ENCODE measurements at places on chromosomes 7 and 10. TPM values are rescaled to one million over a fixed set of nuclear protein-coding genes. Genes with fewer than 3 reads are reported as not detected.
A peak's percentile ranks its signal among the peaks of the same experiment; 100 is the strongest.

Gene OR13A1
- not detected for total RNA-seq

GRCh38 chr10:51389415-51390321 is 309.7 kb downstream of the CSTF2T start:
- peak; percentile 62 for DNase-seq

- no peak for DNase-seq
These were observed 52.0 kb upstream of the STEAP1B start for GRCh38 chr7:22551768-22552513.

Gene RHOBTB1
- 23.9 TPM for total RNA-seq

- no peak for DNase-seq
These were observed 227.1 kb upstream of the MBL2 start for GRCh38 chr10:52999681-53000080.

DNA sequence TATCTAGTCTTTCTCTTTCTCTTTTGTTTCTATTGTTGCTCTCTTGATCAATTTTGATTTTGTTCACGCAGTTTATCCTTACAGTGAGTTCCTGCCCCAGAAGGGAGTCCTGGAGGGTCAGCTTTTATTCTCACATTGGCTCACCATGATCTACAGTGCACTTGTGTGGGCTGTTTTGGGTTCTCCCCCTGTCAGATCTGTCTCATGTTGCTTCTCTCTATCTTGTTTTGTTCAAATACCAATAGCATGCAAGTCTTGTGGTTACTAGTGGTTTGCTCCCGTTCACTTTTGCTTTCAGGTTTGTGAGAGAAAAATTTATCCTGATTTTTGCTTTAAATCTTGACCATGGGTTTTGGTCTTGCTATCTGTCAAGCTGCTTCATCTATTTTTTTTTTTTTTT is 74.3 kb downstream of the PTN start:
- DNase-seq: no peak

DNA sequence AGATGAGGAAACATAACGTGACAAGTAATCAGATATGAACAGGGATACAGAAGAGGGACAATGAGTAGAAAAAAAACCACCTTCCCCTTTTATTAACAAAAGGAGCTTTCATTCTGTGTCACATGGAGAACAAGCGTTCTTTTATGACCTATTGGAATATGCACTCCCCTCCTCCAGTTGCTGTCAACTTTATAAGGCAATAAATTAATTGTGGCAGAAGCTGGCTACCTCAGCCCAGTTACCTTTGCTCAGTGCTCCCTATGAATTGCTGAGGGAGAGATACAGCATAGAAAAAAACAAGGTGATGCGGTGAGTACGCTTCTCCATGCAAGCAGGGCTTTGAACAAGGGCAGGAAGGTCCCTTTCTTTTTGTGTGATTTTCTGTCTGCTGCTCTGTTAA is at the start of gene MGAM2:
Gene MGAM2 (plus strand): TSS at position 220 of the 400 bp plus-strand sequence. CDS start 5,156 bp downstream, outside the sequence.
- peak; percentile 86 for DNase-seq

Gene RPS24
- total RNA-seq: 2,942 TPM

- no peak for DNase-seq
These were observed 292.1 kb downstream of the THSD7A start for GRCh38 chr7:11539853-11540252.

GRCh38 chr10:46033602-46034011 is 3.2 kb upstream of the NCOA4 start:
- peak; percentile 32 for DNase-seq

Gene PDE6C
- total RNA-seq: not detected

Gene SRI
- 195 TPM for total RNA-seq

GRCh38 chr10:94038024-94038423 is 44.3 kb downstream of the PLCE1 start:
- DNase-seq: no peak

DNA sequence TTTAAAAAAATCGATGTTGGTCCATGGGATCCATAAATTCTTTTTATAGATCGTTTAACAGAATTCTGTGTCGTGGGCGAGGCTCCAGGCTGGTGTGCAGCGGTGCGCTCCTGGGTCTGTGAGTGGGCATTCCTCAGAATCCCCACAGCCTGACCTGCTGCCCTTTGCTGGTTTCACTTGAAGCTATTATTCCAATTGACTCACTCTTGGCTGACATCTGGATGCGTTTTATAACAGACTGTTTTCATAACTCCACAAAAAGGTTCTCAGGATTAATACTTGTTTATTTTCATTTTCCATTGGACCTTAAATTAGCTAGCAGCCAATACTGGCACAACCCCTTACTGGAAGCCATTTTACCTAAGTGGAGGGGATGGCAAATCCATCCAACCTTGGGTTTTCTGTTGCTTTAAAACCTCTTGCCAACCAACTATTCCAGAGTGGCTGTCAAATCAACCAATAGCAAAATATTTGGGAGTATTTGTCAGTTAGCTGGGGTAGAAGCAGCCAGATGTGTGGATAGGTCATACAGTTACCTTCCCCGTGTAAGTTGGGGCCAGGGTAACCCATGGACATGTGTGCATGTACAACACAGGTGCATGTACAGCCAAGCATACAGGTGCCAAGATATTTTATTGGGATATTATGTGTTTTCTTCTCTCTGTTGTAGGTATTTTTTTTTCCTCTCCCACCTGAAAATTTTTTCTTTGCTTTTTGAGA is 160.7 kb upstream of the ZNF32 start:
- DNase-seq: no peak

DNA sequence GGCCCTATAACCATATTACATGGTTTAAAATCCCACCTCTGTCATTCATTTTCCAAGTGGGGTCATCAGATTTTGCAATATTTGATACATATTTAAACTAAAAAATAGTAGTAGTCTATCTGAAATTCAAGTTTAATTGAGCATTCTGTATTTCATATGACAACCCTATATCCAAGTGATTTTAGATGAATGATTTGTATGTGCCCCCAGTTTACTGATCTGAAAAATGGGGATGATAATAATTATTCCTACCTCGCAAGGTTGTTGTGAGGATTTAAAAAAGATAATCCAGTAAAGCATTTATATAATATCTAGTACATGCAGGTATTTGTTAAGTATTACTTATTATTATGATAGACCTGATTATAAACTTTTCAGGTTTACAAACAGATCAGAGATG is 84.6 kb downstream of the ARHGAP21 start:
- no peak for DNase-seq

DNA sequence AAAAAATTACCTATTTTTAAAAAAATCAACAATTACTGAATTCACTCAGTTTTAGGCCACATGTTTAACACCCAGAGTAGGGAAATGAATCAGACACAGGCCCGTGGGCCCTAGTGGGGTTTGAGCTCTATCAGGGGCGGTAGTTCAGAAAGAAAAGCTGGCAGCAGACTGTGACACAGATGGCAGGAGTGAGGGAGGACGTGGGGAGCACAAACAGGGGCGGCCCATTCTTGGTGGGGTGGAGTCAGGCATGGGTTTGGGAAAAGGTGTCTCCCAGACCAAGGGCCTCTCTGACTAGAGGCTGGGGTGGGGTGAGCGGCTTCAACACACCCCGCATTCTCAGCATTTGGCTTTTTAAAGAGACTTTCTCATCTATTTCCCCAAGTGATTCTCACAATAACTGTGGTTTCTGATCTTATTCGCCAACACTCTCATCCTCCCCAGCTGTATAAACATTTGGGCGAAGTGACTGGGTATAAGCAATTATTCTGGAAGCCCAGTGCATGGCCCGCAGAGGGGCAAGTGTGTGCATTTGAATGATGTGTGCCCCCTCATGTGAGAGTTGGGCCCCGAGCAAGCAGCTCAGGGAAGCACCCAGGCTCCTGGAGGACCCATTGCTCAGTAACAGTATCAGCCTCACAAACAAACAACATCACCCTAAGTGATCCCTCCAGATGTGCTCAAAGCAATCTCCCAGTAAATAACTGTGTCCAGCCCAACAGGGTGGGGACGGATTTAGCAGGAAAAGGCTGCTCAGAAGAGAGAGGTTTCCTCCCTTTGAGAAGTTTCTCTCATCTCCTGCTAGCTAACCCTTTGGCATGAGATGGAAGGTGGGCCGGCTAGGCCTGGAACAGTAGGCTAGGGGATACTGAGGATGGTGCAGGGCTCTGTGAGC is 437.6 kb upstream of the ZMIZ1 start:
- DNase-seq: no peak

DNA sequence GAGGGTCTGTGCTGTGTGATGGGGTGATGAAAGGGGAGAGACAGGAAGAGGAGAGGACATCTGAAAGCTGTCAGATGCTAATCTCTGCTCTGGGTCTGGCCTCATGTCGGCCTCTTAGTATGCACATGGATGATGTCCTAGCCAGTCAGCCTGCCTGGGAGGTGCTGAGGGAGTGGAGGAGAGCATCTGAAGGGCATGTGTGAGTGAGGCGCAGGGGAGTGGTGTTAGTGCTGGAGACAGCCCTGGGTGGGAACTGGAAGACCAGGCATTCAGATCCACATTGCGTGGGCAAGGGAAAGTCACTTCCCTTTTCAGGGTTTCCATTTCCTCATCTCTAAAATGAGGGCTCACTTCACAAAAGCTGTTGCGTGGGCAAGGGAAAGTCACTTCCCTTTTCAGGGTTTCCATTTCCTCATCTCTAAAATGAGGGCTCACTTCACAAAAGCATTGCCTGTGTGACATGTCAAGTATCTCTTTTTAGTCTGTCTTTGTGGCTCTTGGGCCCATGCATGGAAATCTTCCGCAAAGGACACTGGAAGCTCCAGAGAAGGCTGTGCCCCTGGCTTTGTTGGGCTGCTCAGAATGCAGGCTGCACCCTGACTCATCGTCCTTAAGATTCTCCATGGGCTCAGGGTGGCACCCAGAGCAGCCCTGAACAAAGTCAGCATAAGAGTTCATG is 10.0 kb downstream of the SFTPD start:
- no peak for DNase-seq

DNA sequence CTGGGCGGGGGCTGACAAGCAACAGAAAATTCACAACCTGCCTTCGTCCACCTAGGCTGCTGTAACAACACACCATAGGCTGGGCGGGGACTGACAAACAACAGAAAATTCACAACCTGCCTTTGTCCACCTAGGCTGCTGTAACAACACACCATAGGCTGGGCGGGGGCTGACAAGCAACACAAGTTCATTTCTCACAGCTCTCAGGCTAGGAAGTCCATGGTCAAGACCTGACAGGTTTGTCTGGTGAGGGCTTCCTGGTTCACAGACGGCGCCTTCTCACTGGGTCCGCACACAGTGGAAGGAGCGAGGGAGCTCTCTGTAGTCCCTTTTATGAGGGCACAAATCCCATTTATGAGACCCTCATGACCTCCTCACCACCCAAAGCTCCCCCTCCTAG is 52.2 kb downstream of the DIP2C start:
- no peak for DNase-seq

Gene AOAH
- 0.05 TPM for total RNA-seq

Gene CTAGE6
- total RNA-seq: not detected

Gene UPK3BL2
- total RNA-seq: 1.8 TPM

DNA sequence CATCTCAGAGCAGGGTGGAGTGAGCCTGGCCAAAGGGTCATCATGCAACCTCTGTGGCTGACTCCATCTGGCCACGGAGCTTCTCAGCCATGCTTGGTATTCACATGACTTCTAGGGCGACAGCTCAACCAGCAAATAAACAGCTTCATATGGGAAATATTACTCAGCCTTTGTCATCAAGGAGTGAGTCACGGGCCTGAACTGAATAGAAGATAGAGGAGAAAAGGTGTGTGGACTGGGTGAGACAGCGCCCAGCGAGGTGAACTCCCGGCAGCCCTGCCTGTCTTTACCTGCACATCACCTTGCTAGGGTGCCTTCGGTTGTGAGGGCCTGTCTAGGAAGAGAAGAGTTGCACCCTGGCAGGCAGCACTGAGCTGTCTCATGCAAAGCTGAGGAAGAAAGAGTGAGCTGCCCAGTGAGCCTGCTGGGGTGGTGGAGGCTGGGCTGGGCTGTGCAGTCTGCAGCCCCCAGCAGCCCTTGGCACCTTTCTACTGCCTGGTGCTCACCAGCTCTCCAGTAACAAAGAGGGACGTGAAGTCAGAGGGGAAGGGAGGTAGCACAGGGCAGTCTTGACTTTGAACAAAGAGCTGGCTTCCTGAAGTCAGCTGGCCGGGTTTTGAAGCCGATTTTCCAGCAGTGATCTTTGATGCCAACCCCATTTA is 114.2 kb downstream of the EGFR start:
- DNase-seq: no peak

- DNase-seq: no peak
These were observed 38.1 kb downstream of the KIAA1549 start for GRCh38 chr7:138943061-138943460.

Gene METTL27
- total RNA-seq: 1.8 TPM

DNA sequence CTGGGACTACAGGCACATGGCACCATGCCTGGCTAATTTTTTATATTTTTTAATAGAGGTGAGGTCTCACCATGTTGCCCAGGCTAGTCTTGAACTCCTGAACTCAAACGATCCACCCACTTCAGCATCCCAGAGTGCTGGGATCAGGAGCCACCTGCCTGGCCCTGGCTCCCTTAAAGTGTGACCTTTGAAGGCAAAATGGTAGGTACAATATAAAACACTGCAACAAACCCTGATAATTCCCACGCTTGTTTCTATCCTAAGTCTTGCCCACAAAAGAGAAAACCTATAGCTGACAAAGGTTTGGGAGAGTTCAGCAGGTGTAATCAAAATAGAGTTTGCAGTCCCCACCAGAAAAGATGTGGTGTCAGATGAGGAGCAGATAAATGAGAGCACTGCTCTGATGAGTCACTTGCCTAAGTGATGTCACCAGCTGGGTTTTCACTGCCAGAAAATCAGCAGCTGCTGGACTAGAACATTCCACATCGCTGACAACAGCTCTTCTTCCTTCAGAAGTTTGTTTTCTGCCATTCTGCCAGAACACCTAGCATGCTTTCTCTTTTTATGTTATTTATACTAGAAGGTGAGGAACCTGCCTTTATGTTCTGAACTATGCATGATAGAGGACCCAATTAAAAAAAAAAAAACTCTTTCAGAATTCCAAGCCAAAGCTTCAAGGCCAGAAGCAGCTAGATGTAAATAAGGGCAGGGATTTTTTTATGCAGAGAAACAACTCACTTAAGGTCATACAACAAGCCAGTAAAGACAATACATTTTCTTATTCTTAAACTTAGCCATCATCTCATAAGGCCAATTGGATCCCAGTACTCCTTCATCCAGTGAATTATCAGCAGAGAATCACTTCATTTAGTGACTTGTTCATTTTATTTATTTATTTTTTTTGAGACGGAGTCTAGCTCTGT is 18.0 kb downstream of the PURB start:
- peak; percentile 30 for DNase-seq

GRCh38 chr7:117158941-117159697 is 163.7 kb downstream of the WNT2 start:
- no peak for DNase-seq

Data from SK-MEL-5 (cell line).